ENCODE measurements at places on chromosomes 7 and 10.

- no peak for DNase-seq
Observed at GRCh38 chr10:31345886-31346285, 26.9 kb downstream of the ZEB1 start.

DNA sequence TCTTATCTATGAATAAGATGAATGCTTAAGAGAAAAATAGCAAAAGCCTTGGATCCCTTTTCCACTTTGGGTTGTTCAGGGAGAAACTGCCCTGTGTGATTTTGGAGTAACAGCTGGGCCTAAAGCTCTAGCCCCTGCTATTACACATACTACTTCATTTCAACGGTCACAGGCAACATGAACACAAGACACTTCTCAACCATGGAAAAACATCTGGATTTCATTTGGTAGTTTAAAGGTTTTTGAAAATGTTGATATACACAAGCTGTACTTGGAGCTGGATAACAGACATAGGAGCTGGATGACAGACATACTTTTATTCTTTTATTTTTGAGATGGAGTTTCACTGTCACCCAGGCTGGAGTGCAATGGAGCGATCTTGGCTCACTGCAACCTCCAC is 2.7 kb upstream of the CHUK start:
- DNase-seq = no peak

DNA sequence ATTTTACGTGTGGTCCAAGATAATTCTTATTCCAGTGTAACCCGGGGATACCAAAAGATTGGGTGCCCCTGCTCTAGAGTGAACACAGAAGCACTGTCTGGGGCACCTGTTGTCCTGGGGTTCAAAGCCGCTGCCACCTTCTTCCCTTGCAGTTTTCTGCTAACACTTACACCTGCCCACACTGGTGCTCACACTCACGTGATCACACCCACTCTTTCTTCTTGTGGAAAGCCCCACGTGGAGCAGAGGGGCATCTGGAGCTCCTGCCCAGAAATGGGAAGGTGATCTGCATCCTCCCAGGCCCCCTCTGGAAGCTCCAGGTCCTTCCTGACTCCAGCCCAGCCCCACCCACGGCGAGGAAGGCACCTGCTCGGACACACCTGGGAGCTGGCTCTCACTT is 42.9 kb downstream of the PTPRN2 start:
- DNase-seq = no peak

DNA sequence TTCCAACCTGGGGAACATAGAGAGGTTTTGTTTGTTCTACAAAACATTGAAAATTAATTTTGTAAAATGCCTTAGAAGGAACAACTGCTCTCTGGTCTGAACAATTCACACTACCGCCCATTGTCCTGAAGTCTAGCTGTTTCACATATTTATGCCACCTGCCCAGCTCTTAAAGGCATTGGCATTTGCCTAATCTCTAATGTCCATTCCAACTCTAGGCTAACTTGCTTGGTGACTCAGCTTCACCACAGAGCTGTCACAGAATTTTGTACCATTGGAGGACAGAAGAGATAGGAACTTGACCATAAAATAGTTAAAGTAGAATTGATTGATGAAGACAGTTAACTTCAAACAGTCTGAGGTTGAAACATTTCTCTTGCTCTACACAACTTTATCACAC is 53.5 kb upstream of the PPP1R17 start:
- DNase-seq = no peak

GRCh38 chr7:35253460-35253709 is 515 bp downstream of the TBX20 start:
- no peak for DNase-seq

DNA sequence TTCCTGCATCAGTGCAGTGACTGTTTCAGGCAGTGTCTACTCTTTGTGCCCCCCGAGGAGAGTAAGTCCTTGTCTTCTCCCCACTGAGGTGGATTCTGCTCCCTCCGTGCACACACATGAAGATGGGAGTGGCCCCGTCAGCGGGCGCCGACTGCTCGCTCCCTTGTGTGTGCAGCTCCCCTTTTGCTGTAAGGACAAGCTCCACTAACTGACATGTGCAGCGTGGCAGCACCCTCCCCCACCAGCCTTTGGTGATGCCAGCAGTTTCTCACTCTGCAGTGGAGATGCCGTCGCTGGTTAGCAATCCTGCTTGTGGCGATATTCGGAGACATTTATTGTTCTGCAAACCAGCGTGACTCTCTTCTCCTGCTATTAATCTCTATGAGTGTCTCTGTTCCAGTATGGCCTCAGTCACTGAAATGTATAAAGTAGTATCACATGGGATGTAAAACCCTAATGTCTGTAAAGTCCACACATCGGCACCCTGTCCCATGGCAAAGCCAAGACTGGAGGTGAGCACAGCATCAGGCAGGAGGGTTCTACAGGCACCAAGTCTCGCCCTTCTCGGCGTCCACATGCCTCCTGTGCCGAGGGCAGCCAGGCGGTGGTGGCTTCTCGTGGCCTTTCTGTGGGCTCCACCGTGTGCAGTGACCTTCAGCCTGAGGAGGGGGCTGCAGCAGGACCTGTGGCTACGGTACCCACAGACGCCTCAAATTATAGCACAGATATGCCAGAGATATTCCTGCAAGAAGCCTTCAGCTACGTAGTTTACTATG is 202.7 kb downstream of the EBF3 start:
- DNase-seq = no peak

GRCh38 chr10:106078895-106079576 is 1085.5 kb downstream of the SORCS1 start:
- DNase-seq = no peak

DNA sequence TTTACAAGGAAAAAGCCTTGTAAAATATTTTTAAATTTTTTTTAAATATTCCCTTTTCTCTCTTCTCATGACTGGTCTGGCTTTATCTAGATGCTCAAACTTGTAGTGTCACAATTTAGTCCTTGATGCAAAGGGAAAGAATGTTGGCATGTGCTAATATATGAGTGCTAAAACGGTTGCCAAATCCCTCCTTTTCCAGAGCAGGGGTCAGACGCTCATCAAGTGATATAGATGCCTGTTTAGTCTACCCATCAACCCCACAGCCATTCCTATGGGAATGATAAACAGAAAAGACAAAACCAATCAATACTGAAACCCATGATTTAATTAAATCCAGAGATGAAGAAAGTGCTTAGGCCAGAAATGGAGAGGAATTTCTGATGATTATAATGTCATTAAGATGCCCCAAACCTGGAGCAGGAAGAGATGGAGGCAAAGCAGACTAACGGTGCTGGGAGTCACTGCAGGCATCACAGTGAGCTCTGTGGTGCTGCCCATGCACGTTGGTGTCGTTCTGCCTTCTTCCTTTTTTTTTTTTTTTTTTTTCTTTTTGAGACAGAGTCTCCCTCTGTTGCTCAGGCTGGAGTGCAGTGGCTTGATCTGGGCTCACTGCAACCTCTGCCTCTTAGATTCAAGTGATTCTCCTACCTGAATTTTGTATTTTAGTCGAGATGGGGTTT is 210.1 kb upstream of the STK17A start:
- no peak for DNase-seq

DNA sequence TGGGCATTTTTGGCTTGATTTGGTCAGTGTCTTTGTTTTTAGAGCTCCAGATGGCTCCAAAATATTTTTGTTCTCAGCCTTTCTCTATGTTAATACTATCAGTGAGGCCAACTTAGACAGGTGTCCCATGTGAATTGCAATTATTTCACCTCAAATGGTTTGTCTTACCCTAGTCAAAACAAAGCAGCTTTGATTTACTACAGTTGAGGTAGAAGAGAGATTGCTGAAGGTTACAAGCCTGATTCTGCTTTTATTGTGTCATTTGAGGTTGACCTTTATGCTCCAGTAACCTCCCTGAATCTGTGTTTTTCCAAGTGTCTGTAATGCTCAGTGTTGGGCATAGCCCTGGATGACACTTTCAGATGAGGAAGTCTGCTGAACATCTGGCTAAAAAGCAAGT is 882.9 kb downstream of the NRG3 start:
- DNase-seq = no peak

DNA sequence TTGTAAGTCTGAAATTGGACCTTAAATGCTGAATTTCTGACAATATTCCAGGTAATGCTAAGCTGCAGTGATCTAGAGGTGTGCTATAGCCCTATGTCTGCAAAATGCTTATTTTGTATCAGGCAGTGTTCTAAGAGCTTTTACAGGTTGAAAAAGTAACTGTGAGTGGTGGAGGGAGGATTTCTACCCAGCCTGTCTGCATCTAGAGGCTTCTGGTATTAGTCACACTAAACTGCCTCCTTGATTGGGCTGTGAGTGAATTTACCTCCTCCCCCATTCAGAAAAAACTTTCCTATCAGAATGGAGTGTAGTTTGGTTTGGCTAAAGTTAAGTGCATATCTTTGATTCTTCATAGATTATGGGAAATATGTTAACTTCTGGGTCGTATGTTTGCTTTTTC is 56.8 kb downstream of the BBS9 start:
- no peak for DNase-seq

- DNase-seq = peak; percentile 77
Observed at GRCh38 chr10:70052462-70053217, at the start of gene MACROH2A2. MACROH2A2 (plus strand) TSS chr10:70052846; CDS start chr10:70075659, 22,813 bp downstream.

DNA sequence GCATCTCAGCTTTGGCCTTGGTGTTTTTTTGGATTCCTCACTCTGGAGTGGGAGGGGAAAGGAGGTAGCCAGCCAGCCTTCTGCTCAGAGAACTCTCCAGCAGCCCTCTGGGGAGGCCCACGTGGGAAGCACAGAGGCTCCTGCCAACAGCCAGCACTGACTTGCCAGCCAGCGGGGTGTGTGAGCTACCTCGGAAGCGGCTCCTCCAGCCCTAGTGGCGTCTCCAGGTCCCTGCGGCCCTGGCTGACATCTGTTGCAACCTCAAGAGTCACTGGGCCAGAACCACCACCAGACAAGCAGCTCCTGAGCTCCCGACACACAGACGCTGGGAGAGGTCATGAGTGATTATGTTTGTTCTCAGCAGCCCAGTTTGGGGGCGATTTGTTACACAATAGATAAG is 180.2 kb upstream of the FZD8 start:
- DNase-seq = no peak

DNA sequence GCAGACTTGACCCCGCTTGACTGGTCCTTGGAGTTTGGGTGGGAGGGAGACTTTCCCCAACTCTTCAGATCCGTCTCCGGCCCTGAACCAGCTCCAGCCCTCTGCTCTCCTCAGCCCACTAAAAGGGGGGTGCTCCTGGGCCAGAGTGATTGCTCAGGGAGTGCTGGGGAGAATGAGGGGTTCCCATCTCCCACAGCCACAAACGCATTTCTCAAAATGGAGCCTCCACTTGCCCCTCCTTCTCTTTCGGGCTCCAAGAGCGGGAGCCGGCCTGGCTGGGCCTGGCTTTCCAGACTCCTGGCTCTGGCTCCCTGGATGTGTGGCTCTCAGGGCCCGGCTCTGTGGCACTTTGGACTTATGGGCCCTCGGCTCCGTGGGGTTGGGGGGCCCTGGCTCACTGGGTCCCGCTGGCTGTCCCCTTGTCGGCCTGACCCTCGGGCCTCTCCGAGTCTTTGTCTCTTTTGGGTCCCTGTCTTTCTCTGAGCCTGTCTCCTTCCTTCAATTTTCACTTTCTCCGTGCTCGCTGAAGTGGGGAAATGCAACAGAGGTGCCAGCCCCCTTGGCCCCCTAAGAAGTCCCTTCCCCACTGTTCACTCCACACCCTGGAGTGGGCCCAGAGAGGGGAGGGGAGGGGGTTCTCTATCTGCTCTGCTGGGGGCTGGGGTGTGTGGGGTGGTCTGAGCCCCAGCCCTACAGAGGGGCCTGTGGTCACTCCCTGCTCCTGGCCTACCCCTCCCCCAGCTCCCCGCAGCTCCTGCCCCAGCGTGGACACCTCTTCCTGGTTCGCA is 713 bp downstream of the LZTS2 start:
- no peak for DNase-seq

- DNase-seq = no peak
Observed at GRCh38 chr10:62738916-62739315, 65.6 kb upstream of the ADO start.

DNA sequence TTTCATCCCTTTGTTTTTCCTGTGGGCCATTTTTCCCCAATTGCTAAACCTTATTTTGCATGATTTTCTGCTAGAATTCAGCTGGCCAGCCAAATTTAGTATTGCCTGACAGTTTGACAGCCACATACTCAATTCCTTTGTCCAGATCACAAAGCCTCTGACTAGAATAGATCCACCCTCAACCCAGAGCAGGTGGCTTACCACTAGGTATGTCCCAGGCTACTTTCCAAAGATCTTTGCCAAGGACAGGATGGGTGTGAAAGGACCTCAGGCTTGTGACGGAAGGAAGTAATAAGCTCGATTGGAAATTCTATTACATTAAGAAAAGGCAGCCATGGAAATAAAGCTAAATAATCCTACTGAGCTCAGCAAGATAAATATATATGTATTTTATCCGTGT is 50.6 kb upstream of the AGK start:
- no peak for DNase-seq

DNA sequence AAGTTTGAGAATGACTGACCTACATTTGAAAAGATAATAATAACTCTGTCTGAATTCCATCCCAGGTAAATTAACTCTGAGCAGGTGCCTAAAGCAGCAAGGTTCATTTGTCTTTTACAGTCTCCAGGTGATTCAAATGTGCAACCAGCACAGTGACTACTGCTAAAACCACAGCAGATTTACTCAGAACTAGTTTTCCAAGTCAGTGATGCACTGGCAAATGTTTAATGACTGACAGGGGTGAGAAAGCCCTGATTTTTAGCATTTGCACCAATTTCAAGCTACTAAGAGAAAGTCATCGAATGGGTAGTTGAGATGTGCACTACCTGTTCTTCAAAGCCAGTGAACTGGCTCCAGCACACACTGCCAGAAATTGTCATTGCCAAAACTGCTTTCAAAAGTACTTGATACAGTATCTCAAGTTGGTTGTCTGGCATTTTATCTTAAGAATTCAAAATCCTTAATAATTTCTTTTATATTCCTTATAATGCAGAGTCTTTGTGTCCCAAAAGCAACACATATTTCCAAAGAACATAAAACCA is 60.3 kb downstream of the ATOH7 start:
- DNase-seq = no peak

GRCh38 chr7:37348982-37349381 is 99.7 kb downstream of the ELMO1 start:
- no peak for DNase-seq

DNA sequence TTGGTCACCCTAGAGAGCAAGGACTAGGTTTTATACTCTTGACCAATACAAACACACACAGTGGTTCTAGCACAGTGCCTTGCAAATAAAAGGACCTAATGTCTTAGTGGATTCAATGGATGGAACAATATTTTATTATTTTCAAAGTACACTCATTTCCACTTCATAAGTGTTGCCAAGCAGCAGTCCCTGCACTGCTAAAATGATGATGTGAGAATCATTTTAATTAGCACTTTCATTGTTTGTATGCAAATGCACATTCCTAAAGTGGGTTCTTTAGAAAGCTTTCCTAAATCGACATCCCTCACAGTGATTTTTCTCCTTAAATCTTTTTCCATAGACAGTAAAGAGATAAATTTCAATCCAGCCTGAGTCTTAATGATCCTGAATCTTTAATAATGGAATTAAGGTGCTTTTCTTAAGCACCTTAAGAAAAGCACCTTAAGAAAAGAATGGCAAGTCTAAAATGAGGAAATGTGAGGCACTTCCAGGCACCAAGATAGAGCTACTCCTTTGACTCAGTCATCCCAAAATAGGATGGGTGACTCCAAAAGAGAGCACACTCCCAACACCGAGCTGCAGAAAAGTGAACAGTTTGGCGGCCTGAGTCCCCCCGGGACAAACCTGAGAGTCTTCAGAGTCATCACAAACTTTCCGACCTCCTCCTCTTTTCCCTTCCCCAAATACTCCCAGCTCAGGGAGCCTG is 84.5 kb downstream of the SORBS1 start:
- DNase-seq = no peak
